ENCODE measurements at places on chromosomes 7 and 10.

DNA sequence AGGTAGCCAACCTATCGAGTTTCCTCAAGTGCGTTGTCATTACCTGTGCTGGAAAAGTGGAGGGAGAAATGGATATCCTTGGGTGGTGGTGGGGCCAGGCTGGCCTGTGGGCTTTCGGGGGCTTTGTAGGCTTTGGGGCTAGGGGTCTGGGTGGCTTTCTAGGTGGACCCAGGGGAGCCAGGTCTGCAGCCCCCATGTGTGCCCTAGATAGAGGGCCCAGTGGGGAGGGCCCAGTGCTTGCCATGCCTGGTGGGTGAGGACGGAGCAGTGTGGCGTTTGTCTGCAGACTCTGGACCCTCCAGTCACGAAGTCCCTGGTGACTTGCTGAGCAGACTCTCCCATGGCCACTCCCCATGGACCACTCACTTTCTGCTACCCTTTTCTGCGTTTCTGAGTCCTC is 19.7 kb downstream of the EMX2 start:
- DNase-seq: no peak

DNA sequence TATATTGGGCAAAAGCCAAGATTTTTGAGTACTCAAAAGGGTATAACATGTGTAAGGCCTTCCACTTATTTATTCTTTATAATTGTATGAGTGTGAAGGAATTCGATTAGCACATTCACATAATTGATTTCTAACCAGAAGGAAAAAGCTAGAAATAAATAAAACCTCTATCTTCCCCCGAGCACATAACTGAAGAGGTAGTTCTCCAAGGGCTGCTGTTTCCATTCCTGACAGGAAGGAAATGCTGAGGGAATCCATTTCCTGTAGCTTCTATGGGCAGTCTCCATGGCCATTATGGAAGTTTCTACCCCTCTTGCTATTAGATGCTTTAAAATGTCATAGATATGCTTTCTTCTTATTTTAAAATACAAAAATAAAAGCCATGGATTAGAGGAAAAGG is 70.5 kb upstream of the ABCB5 start:
- DNase-seq: no peak

DNA sequence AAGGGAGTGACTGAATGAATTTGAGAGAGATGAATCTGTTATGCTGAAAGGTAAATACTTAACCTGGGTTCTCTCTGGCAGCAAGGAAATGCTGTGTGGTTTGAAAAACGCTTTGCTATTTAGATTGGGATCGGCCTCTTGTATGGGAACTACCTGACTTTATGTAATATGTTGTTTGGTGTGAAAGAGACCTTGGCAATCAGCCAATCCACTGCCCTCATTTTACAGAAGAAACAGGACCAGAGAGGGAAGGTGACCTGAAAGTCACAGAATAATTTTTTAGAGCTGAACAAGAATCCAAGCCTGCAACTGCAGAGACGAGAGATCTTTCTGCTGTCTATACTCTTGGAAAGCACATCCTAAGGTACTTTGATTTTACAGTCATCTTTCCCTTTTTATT is 1.0 kb downstream of the BUD31 start:
- DNase-seq: no peak

- DNase-seq: no peak
These were observed 244.6 kb downstream of the POLR1F start for GRCh38 chr7:19464241-19464640.

- DNase-seq: no peak
These were observed 10.0 kb upstream of the TSPAN33 start for GRCh38 chr7:129134356-129134987.

GRCh38 chr10:70758757-70759514 is 26.2 kb downstream of the TBATA start:
- DNase-seq: peak; percentile 68

DNA sequence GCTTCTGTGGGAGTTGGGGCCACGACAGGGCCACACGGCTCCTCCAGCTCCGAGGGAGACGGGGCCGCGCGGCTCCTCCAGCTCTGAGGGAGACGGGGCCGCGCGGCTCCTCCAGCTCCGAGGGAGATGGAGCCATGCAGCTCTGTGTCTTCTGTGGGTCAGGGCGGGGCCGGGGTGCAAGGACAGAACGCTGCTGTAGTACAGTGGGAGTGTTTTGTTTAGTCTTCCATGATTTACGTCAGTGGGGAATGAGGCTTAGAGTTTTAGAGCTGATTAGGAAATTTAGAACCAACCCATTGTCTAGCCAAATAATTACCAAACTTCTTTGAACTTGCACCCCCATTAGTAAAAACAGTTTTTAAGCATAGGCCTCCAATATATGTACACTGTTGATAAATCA is 32.9 kb upstream of the PRKAR1B start:
- no peak for DNase-seq
